ENCODE measurements at places on chromosomes 13 and 19.

DNA sequence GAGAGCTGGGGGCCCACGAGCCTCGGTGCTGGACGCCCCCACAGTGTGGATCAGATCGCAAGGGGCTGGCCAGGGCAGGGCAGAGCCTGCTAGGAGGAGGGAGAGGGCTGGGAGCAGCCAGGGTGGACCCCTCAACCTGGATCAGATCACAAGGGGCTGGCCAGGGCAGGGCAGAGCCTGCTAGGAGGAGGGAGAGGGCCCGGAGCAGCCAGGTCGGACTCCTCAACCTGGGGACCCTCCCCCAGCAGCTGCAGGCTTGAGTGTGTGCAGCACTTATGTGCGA lies 126.6 kb downstream of the KDM4B start:
- no peak for DNase-seq

DNA sequence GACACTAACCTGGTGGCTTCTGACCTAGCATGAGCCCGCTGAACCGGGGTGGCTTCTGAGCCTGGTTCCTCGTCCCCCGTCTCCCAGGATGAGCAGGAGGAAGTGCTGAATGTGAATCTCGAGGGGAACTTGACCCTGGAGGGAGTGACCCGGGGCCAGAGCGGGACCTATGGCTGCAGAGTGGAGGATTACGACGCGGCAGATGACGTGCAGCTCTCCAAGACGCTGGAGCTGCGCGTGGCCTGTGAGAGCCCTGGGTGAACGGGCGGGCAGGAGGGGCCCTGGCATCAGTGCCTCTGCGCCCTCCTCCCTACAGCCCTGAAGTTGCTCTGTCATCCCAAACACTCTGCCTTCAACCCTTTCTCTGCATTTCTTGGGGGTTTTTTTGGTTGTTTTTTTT lies 5.6 kb downstream of the BCAM start:
- no peak for DNase-seq

DNA sequence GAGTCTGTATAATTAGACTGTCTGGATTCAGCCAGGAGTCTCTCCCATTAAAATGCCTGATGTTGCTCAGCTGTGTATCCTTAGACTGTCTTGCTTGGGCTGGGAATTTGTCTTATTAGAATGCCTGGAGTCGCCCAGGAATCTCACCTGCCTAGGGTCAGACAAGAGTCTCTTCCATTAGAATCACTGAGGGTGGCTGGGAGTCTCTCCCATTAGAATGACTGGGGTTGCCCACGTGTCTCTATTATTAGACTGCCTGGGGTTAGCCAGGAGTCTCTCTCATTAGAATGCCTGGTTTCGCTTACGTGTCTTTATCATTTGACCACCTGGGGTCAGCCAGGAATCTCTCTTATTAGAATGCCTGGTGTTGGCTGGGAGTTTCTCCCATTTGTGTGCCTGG lies 1450.0 kb downstream of the UQCRFS1 start:
- DNase-seq, result no peak

DNA sequence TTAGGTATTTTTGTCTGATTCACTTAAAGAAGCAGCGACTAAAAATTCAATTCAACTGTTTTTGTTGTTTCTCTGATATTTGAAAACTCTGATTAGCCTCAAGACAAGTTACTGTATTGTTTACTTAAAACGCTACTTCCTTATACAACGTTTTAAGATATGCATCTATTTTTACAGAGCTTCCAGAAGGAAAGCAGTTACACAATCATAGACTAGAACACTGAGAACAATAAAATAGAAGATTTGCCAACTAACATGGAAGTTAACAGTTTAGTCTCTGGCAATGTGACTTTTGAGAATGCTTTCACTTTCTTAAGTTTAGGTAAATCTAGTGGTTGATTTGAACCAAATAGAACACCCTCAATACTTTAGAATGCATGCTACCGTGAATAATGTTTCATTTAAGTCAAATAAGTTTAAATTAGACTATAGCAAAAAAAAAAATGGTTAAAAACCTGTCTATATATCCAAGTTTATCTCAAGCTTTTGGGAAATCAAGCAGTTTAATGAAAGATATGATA lies 614.8 kb downstream of the DACH1 start:
- no peak for DNase-seq

GRCh38 chr13:47798194-47798593 lies 202.9 kb downstream of the SUCLA2 start:
- no peak for DNase-seq

GRCh38 chr13:44763615-44764301 lies 187.6 kb upstream of the TSC22D1 start:
- no peak for DNase-seq

- no peak for DNase-seq
These were observed 89.9 kb upstream of the STARD13 start for GRCh38 chr13:33375421-33375820.

DNA sequence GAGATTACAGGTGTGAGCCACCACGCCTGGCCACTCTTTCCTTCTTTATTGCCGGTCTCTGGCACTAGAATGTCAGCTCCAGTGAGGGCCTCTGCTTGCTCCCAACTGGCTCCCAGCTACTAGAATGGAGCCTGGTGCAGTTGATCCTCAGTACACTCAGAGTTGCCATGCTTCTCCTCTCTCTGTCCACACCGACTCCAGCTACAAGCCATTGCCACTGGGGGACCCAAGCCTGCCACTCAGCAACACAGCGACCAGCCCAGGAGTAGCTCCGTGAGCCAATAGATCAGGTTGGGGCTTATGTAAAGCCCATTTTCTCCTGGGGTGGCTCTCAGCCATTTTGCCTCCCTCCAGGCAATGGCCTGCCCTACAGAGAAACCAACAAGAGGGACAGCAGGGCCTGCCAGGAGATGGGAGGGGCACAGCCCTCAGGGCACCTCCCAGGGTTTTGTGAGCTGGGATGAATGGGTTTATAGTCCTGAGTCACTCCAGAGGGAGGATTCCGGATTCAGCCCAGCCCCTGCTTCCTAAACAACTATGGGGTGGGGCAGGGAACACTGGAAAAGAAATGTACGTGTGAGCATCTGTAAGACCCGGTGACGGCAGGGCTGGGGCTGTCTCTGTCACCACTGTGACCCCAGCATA lies 36.5 kb downstream of the OPA3 start:
- DNase-seq, result no peak

- DNase-seq, result no peak
These were observed 142.3 kb upstream of the HTR2A start for GRCh38 chr13:47039106-47039505.

DNA sequence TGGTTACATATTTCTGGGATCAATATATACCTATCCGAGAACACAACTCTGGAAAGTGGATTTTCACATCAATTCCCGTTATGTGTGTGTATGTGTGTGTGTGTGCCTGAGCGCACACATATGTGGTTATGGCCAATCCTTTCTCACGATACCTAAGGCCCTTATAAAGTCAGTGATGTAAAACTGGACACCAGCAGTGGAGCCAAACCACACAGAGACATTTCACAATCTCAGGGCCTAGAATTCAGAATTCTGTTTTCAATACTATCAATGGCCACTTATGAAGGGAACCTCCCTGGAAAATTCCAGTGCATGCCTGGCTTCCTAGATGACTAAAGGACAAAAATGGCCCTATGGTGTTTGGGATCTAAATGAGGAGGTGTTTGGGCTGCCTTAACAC lies 187.3 kb upstream of the UBL3 start:
- no peak for DNase-seq

DNA sequence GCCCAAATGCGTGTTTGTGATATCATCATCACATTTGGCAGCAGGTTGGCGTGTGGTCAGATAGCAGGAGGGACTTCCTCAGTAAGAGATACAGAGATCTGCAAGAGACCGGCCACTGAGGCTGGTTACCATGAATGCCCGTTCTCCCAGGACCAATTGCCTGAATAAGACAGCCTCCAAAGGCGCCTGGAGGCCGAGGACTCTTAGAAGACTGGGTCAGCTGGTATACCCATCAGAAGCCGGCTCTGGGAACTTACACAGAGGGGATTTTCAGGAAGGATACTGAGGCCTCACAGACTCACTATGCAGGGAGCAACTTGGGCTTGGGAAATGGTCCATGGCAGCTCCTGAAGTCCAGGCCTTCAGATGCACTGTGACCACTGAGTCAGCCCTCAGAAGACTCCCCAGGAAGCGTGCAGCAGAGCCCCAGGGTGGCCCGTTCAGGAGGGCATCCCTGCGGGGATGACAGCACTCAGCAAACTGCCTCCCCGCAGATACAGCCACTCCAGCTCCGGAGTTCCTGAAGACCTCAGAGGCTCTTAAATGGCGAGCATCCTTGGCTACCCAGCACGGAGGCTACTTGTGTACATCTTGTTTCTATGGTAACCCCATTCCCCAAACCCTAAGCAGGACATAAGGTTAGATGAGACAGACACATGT lies 26.4 kb upstream of the VSTM2B start:
- no peak for DNase-seq
